ENCODE measurements at places on chromosomes 11 and 22.

DNA sequence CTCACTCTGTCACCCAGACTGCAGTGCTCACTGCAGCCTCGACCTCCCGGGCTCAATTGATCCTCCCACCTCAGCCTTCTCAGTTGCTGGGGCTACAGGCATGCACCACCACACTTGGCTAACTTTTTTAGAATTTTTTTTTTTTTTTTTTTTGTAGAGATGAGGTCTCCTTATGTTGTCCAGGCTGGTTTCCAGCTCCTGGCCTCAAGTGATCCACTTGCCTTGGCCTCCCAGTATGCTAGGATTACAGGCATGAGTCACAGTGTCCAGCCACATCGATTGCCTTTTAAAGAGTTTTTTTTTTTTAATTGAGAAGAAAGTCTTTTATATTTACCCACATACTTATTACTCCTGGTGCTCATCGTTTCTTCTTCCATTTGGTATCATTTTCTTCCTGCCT lies 30.0 kb downstream of the PARVG start:
- no peak for DNase-seq

DNA sequence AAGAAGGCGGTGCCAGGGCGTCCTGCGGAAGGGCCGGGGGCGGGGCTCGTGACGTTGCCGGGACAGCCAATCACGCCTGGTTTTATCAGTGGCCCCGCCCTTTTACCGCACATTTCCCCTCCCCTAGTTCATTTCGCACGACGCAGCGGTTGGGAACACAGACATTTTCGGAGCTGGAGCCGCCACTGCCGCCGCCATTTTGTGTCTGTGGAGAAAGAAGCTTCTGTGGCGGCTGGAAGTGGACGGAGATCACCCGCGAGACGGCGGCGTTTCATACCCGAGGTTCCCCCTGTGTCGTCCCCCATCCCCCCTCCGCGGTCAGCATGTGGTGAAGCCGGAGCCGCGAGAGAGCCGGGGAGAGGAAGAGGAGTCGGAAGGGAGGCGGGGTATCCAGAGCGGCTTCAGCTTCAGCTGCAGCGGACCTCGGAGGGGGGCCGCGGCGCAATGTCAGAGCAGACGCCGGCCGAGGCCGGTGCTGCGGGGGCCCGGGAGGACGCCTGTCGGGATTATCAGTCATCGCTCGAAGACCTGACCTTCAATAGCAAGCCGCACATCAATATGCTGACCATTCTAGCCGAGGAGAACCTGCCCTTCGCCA lies at the start of gene PCF11:
TSS of gene PCF11 (plus strand) at position 136 of the 598 bp plus-strand sequence. CDS start at position 445, 309 bp downstream.
- no peak for DNase-seq

GRCh38 chr11:64210301-64211020 lies 3.9 kb downstream of the FERMT3 start:
- DNase-seq = no peak

GRCh38 chr11:35810045-35810645 lies 133.7 kb upstream of the LDLRAD3 start:
- no peak for DNase-seq

- DNase-seq = no peak
Observed at GRCh38 chr22:47996446-47996857, 1234.0 kb downstream of the TBC1D22A start.

GRCh38 chr22:31995046-31995445 lies 48.0 kb upstream of the SLC5A1 start:
- DNase-seq = no peak

DNA sequence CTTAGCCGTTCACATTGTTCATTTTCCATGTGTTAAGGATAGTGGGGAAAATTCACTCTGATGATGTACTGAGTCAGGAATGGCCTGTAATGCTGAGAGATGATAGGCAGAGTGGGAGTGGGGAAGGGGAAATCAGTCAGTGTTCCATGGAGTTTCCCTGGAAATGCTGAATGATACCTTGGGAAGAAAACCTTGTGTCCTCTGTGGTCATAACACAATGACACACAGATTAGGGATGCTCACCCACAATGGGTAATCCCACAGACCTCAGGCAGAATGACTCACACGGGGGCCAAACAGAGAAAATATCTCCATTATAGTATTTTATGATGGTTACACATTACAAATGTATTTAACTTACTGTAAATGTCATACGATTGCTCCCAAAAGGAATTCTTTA lies 118.0 kb downstream of the SNX19 start:
- no peak for DNase-seq

DNA sequence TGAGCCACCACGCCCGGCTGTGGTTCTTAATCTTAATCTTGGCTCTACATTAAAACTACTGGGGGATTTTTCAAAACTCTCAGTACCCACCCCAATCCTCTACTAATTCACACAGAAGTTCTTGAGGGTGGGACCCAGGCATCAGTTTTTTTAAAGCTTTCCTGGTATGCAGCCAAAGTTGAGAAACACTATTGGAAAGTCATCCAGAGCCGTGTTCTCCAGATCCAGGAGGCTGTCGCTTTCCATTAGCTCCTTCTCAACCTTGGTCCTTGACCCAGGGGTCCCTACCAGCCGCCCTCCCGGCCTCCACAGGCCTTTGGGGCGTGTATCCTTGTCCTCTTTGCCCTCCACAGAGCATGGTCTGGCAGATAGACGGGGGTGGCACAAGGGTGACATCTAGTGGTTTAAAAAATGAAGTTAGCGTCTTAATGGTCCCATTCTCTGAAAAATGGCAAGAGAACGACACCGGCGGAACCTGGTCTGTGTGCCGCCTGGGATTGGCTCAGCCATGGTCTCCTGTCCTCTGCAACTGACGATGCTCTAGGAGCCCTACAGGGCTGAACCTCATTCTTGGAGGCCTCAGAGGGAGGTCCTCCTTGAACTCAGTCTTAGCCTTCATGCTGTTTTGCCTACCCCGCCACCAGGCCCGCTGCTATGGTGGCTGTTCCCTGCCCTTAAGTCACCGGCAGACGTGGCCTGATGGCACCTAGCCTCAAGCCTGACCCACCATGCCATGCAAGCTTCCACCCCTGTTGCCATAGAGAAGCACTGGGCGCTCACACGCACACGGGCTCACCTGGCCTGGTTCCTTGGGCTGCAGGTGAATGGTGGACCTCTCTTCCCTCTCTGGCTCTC lies 152.0 kb upstream of the SYN3 start:
- DNase-seq = peak; percentile 0

DNA sequence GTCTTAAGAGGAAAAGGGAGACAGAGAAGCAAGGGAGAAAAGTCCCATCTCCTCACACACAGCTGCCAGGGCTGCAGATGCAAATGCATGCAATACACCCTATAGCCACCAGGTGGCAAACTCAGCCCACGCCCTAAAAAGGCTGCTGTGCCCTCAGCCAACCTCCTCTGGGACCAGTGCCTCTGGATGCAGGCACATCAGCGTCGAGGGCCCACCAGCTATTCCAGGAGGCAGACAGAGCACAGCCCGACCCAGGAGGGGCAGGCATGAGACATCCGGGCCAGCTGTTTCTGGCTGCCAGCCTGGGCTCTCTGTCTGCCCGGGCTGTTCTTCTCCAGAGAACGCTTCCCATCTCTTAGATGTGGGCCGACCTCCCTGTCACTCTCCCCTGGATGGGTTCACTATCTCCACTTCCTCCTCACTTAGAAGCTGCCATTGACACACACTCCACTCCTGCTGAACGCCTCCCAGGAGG lies 39.7 kb downstream of the TPBGL start:
- DNase-seq = peak; percentile 68

DNA sequence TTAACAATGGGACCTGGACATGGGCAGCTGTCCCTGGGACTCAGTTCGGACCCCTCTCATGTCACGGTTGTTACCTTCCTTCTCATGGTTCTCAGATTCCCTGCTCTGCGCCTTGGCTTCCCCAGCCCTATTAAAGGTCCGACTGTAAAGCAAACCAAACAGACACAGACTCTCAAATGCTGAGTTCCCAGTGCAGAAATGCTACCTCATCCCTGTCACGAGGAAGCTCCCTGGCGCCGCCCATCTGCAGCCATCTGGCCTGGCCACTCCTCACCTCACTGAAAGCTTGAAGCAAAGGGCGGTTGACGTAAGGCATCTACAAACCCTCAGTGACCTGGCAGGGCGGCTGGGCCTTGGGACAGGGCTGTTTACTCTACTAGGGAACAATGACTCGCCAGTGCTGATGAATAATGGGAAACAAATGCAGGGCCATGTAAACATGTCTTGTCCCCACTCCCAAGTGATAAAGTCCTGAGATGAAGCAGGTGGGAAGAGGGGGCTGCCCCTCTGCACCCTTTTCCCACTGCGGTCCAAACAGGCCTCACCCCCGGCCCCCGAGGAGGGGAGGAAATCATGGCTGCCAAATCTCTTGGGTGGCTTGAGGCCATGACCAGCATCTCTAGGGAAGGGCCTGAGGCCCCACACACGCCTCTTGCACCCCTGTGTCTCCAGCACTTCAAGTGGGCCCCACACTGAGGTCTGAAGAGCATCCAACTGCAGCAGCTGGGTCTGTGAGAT lies 49.3 kb downstream of the SCUBE1 start:
- DNase-seq = no peak

GRCh38 chr11:76588455-76589325 lies 81.9 kb downstream of the LRRC32 start:
- no peak for DNase-seq

DNA sequence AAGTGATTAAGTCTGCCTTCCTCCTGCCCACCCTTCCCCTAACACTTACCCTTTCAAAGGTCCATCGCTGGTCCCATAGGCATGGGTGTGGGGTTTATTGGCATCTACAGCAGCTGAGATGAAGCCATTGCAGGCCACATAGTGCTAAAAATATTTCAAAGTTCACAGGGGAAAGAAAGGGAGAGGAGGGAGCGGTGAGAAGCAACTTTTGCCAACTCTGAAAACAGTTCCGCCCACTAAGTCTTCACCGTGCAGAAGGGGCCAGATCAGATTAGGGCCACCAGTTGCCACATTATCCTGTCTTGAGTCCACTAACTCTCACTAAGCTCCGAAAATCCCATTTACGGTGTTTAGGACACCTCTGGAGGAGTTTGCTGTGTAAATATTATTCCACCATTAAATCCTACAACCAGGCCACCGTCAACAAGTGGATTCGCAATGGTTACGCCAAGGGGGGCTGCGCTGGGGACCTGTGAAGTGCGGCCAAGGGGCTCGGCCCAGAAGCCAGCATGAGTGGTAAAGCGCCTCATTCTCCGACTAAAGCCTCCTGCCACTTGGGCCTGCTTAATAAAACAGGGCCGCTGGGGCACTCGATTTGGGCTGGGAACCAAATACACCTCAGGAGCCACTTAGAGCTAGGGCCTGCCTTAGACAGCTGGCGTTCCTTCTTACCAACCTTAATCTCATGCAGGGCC lies 534.9 kb downstream of the MIAT start:
- no peak for DNase-seq

GRCh38 chr11:134821422-134821821 lies 409.4 kb upstream of the B3GAT1 start:
- DNase-seq = no peak

GRCh38 chr22:33188326-33188725 lies 130.1 kb upstream of the SYN3 start:
- DNase-seq = no peak

DNA sequence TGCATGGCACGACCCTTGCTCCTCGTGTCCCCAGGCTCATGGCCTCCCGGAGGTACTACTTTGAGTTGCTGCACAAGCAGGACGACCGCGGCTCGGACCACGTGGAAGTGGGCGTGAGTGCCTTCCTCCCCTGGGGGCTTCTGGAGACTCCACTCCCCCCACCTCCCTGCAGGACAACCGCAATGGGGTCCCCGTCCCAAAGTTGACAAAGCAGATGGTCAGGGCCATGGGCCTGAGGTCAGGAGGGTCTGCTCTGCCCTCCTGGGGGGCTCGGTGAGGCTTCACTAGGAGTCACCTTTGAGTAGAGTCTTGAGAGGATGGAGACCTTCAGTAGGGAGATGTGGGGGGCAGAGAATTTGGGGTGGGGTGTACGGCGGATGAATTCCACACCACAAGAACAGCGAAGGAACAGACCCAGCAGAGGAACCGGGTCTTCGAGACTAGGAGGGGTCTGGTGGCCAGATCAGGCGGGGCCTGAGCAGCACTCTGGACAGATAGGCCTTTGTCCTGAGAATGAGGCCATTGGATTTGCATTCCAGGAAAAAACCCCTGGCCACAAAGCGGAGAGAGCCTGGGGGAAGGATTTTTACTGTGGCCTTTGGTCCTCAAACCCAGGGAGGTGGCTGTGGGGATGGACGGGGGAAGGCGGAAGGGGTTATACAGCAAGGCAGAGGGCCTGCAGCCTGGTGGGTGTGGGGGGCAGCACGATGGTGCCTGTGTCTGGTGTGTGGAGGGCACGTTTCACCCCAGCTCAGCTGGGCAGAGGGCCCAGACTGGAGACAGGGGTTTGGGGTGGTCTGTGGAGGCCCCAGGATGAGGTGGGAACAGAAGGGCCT lies 4.6 kb downstream of the B4GALNT4 start:
- DNase-seq = no peak

- DNase-seq = no peak
Observed at GRCh38 chr11:116986521-116987105, 111.6 kb downstream of the SIK3 start.

DNA sequence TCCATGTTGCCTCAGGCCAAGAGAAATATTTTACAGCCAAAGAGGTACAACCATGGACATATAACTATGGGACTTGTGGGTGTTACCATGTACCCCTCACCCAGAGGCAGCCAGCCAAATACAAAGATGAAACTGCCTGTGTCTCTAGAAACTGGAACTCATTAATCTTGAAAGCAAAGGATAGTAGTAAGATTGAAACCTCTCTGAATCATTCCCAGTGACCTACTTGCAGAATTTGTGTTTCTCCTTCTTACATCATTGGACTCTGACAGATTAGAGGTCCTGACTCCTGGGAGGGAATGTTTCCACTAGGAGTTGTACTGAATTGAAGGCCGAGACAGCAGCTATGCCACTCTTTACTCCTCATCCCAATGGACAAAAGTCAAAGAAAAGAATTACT lies 257.4 kb upstream of the UBASH3B start:
- DNase-seq = no peak
